ENCODE measurements at places on chromosomes 5 and 9.

GRCh38 chr5:3030511-3031165 lies 279.2 kb upstream of the IRX2 start:
- DNase-seq = no peak

- DNase-seq = no peak
These were observed 42.8 kb downstream of the SHB start for GRCh38 chr9:38026021-38026809.

GRCh38 chr9:117644932-117645636 lies 59.1 kb upstream of the TLR4 start:
- DNase-seq = no peak

GRCh38 chr5:34804913-34805312 lies 34.1 kb upstream of the TTC23L start:
- DNase-seq = no peak

GRCh38 chr9:89153232-89154017 lies 25.2 kb downstream of the SHC3 start:
- no peak for DNase-seq

- no peak for DNase-seq
These were observed 47.5 kb downstream of the DBH start for GRCh38 chr9:133683586-133684120.

GRCh38 chr5:167406513-167406912 lies 884.9 kb upstream of the WWC1 start:
- DNase-seq = no peak

DNA sequence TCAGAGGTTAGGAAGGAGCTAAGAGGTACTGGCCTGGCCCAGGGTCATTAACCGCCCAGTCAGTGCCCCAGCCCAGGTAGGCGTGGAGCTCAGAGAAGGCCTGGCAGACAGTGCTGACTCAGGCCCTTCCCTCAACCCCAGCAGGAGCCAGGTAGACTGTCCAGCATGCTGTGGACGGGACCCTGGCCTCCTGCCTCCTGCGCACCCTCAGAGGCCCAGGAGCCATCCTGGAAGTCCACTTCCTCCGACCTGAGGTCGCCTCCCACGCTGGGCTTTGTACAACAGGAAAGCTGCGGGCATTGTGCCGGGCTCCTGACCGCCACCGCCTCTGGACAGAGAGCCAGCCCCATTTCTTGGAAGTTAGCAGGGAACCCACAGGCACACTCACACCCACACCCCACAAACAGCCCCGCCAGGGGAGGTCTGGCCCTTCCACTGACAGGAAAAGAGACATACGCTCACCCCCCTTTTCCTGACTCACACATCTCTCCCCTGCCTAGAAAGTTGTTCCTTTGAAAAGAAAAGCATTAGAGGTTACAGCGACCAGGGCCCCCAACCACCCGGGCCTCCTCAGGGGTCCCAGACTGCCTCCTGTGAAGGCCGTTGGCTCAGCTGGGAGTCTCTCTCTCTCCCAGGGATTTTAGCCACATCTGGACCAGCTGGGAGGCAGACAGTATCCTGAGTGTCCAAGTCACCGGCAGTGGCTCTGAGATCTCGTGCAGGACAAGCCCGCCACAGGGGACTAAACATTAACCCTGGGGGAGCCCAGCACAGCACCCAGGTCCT lies 7.7 kb downstream of the RALGDS start:
- no peak for DNase-seq

GRCh38 chr5:43227655-43228054 lies 35.6 kb downstream of the NIM1K start:
- DNase-seq = no peak

DNA sequence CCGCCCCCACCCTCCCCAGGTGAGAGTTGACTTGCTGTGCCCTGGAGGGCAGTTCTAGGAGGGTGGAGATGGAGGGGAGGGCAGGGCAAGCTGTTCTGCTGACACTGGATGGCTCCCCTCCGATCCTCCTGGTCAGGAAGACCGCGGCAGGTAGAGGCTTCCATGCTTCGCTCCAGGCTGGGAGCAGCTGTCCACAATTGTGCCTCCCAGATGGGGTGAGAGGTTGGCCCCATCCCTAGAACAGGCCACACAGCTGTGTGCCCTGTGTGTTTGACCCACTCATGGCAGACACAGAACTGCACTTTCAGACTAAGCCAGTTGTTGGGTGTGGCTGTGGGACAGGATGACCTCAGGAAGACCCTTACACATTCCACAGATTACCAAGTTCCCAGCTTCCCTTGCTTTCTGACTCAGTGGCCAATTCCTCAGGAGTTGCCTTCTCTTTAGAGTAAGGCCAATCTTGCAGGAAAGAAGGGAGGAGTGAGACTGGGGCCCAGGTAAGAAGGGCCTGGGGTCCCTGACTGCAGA lies 72.1 kb upstream of the HSPA9 start:
- DNase-seq = no peak

- no peak for DNase-seq
These were observed 355.7 kb downstream of the ARHGEF28 start for GRCh38 chr5:73981704-73982103.

DNA sequence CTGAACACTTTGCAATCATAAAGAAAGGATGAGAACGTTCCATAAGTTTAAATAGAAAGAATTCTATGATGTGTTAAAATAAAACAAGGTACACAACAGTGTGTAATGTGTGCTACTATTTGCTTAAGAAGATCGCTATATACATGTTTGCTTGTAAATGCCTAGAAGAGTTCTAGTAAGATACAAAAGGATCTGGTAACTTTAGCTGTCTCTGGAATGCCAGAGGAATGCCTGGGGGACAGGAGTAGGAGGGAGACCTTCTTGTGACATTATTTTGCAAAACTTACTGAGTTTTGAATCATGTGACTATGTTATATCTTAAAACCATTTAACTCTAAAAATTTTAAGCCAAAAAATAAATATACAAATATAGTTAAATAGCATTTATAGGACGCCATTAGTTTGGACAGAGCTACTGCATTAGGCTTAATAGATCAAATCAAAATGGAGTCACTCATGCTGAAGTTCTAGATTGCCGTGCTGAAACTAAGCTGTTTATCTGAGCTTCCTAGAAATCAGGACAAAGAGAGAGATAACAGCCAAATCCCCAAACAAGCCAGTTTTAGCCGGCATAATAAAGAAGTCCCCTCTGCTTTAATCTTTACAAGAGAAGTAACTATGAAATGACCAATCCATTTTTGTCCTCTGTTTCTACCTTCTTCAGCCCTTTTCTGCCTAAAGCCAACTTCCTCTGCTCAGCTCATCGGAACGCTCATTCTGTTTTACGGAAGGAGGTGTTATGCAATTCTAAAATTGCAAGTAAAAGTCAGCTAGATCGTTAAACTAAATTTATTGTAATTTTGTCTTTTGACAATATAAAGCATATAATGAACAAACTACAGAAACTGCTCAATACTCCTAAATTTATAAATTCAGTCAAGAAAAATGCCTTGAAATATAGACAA lies 44.8 kb downstream of the LIX1 start:
- DNase-seq = no peak

- no peak for DNase-seq
These were observed 20.1 kb downstream of the SYK start for GRCh38 chr9:90821697-90822096.

- no peak for DNase-seq
These were observed 71.7 kb upstream of the RAD23B start for GRCh38 chr9:107211284-107211923.

- no peak for DNase-seq
These were observed 55.4 kb upstream of the MIER3 start for GRCh38 chr5:57007344-57007743.

GRCh38 chr9:70121818-70122436 lies 78.3 kb downstream of the MAMDC2 start:
- DNase-seq = no peak

GRCh38 chr9:5186416-5187169 lies 1.2 kb upstream of the INSL6 start:
- peak; percentile 41 for DNase-seq

DNA sequence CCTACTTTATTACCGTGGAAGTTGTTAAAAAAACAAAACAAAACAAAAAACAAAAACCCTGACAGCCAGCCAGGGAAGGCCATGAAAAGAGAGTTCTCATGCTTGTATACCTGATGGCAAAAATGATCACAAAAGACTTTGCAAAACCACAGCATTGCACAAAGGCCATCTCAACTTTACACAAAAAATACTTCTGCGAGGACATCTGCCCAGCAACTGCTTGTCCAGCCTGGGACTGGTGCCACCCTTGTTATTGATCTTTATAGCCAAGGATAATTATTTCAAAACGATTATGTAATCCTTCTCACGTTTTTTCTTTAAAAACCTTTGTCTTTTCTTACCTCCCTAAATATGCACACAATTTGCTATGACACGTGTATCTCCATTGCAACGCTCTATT lies 42.2 kb upstream of the SLC28A3 start:
- DNase-seq = no peak

- DNase-seq = no peak
These were observed 12.4 kb upstream of the UBAC1 start for GRCh38 chr9:135973277-135974219.

GRCh38 chr9:124218438-124218982 lies 39.2 kb upstream of the NEK6 start:
- DNase-seq = no peak

- DNase-seq = peak; percentile 36
These were observed at the start of gene LMX1B for GRCh38 chr9:126613651-126614050. LMX1B (plus strand) TSS chr9:126613928; CDS start chr9:126614450, 522 bp downstream.

DNA sequence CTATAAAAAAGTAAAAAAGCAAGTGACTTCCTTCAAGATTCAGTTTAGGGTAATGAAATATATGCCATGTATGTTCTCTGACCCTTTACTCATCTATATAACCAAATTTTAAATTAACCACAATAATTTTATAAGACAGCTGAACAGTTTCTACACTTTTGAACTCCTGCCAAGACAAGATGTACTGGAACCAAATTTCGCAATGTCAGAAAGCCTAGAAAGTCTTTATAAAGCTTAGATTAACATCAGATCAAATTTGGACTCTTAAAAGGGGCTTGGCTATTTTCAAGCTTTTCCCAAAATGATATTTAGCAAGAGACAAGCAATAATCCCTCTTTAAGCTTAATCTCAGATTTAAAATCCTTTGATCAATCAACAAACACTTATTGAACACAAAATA lies 362.6 kb downstream of the PTPRD start:
- DNase-seq = no peak

GRCh38 chr9:70962761-70963440 lies 158.5 kb downstream of the TRPM3 start:
- DNase-seq = no peak

- DNase-seq = no peak
These were observed 424.5 kb downstream of the DMAC1 start for GRCh38 chr9:7375013-7375511.

DNA sequence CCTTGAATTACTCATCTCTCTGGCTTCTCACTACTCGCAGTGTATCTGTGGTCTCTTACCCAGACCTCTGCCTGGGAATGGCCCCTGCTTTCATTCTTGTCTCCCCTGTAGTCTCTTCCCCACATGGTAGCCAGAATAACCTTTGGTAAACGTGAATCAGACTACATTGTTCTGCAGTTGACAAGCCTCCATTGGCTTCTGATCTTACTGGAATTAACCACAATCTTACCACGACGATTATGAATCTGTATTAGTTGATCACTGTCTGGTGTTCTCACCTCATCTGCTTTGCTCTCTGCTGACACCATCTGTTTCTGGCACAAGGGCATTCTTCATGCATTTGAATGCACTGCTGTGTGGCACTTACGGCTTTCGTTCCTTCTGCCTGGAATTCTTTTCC lies 781.2 kb downstream of the MTRR start:
- DNase-seq = no peak

- no peak for DNase-seq
These were observed 81.5 kb downstream of the RGS3 start for GRCh38 chr9:113545068-113545467.

DNA sequence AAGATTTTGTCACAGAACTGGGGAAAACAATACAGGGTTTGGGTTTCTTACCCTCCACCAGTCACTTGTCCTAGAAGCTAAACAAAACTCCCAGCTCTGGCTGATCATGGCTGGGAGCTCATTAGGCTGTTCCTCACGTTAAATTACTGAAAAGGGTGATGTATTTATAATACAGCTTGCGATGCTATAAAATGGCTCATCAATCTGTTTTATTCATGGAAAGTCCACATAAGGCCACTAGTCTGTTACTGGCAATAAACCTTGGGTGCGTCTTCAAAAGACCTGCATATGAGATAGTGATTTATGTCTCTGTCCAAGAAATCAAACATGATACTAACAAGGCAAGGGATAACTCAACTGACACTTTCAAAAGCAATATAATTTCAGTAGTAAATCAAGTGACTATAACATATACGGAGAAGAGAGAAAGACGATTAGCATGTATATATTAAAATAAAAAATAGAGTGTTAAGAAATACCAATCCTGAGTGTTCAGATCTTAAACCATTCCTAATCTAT lies 219.0 kb downstream of the BNC2 start:
- DNase-seq = no peak

- no peak for DNase-seq
These were observed 20.6 kb downstream of the TCOF1 start for GRCh38 chr5:150377964-150378694.

- DNase-seq = no peak
These were observed 290.8 kb downstream of the YTHDC2 start for GRCh38 chr5:113804264-113804663.

DNA sequence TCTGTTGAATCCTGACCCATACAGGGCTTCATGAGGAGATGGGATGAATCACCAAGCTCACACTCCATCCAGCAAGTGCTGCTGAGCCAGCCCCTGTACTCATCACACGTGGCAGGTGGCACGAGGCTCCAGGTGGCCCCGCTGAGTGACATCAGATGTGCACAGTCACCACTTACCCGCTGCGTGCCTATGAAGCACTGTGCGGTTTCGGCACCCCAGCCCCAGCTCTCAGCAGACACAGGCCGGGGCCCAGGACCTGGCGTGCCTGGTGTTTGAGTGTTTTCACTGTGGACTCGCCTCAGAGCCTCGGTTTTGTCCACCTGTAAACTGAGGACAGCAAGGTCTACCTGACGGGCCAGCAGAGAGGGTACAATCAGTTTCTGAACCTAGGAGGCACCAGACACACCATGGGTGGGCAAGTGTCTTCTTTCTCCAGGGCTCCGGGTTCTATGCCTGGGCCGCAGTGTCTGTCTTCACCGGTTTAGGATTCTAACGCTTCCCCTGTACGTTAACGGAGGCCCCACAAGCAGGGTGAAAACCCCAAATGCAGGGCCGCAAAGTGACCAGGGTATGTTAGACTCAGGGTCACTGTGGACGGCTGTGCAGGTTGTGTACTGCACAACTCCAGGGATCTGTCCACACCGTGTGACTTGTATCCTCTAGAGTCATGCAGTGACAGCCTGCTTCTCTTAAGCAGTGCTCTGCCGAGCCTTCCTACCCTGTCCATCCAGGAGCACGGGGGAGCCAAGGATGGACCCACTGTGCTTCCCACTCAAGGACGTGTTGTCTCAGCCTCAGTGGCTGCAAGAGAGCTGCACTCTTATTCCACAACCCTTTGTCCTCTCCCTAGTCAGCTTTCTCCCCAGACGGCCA lies 44.3 kb upstream of the COL5A1 start:
- no peak for DNase-seq

DNA sequence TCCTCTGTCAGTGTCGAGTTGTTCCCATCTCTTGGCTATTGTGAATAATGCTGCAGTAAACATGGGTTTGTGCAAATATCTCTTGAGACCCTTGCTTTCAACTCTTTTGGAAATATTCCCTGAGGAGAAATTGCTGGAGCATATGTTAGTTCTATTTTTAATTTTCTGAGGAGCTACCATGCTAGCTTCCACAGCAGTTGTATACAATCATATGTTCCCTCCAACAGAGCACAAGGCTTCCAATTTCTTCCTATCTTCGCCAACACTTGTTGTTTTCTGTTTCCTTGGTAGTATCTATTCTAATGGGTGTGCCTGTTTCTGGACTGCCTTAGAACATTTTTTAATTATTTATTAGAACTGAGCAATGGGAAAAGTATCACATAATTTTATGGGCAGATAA lies 23.6 kb upstream of the SHB start:
- no peak for DNase-seq

GRCh38 chr9:34501372-34501771 lies 21.4 kb downstream of the ENHO start:
- no peak for DNase-seq
